T-helper 1 cell (primary cell): ENCODE measurements at places on chromosomes 7 and 10.

- no peak for DNase-seq
These were observed 58.8 kb downstream of the LANCL2 start for GRCh38 chr7:55423891-55424290.

GRCh38 chr7:114715907-114716306 is 206.0 kb upstream of the MDFIC start:
- DNase-seq = no peak

DNA sequence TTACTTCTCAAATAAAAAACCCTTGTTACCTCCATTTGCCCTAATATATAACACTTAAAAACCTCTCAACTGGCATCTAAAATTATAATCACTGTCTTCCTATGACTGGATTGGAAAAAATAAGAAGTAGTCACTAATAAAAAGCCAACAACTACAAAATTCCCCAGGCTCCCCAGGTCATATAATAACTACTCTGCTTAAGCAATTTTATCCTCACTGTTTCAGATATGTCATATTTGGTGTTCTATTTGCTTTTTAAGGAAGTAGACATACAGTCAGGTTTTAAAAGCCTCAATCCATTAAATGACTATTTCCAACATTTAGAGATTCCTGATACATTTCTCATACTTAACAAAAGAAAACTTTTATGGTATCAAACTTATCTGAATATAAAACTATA is 2.4 kb downstream of the H2AZ2 start:
- DNase-seq = no peak

DNA sequence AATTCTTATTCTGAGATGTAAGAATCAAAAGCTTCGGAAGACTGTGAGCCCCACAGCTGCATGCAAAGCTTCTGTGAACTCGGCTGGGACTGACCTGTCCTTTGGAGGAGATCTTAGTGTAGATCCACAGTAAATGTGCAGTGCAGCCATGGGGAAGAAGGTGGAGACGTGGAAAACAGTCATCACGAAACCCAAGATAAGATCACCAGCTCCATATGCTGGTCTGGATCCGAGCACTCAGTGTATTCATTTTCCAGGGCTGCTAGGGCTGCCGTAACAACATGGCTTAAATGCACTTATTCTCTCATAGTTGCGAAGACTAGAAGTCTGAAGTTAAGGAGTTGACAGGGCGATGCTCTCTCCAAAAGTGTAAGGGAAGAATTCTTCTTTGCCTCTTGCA is 143.0 kb upstream of the TCF7L2 start:
- DNase-seq = no peak

- no peak for DNase-seq
These were observed 17.8 kb downstream of the NPSR1 start for GRCh38 chr7:34675749-34676374.

DNA sequence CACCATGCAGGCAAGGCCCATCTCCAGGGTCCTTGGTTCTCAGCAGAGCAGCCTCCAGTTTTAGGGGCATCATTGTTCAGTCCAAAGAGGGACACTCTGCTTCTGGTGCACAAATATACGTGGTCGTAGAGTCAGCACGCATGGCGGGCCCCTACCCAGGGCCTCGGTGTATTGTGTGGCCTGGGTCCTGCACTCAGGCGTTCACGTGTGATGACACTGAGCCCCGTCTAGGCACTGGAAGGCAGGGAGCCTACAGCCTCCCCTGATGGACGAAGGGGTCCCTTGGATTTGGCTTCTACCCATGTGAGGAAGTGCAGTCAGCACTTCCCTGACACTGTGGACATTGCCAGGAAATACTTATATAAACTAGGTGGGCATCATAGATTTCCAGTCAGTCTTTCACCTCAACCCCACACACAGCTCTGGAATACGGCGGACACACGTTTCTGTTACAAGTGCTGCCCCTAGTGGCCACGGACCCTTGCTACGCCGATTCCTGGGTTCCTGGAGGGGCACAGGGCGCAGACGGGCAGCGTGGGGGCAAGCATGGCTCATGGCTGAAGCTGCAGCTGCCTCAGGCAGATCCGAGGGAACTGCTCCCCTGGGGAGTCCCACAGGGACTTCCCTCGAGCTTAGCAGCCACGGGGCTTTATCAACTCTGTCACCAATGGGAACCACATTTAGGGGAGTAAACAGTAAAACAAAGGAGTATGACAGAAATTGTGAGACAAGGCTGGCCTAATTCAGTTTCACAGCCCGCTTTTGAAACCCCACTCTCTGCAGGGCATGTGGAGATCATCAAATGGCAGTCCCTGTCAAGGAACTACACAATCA is 25.4 kb downstream of the AIFM2 start:
- DNase-seq = no peak

- DNase-seq = no peak
These were observed 208.7 kb upstream of the PHYHIPL start for GRCh38 chr10:58967551-58968388.

DNA sequence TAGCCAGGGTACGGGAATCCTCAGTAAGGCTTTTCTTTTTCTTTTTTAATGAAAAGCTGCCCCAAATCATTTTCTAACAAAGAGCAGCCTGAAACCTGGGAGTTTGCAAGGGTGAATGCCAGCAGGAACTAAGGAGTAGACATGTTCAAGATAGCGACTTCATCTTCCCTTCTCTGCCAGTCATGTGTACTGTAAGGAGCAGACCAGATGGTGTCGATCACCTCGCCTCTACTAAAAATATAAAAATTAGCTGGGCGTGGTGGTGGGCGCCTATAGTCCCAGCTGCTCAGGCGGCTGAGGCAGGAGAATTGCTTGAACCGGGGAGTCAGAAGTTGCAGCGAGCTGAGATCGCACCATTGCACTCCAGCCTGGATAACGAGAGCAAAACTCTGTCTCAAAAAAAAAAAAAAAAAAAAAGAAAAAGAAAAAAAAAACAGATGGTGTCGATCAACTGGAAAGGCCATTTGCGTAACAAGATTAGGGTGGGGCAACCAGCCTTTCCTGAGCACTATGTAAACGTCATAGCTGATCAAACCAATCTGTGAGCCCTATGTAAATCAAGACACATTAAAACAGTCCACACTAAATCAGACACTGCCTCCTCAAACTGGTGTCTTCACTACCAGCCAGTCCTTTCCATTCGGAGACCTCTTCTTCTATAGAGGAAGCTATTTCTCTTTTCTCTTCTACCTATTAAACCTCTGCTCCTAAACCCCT is 33.8 kb downstream of the NOLC1 start:
- DNase-seq = no peak

GRCh38 chr10:100894589-100895294 is 18.0 kb upstream of the SLF2 start:
- no peak for DNase-seq

DNA sequence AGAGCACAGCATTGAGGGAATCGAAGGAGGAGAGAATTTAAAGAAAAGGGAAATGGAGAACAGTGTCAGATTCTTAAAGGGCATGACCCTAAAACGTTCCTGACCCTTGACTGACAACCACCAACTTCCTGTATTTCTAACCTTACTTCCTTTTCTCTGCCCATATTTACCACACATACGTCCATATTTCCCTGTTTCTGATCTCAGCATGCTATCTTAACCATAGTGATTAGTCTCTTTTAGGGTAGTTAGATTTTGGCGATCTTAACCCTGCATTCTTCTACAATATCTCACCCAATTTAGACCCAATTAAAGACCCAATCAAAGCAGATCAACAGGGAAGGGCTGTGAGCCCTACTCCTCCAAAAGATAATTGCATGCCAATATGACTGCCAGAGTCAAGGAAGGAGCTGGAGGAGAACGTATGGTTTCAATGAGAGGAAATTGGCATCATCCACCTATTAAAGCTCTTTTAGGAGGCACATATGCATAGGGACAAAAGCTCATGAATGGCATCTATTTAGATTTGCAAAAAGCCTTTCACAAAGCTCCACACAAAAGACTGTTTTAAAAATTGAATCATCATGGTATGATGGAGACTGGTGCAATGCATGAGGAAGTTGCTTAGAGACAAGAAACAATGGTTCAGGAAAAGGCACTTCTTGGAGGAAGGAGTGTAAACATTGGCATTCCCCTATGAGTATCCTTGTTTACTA is 49.0 kb upstream of the ARHGAP12 start:
- DNase-seq = no peak

- DNase-seq = no peak
These were observed 97.1 kb downstream of the WDR37 start for GRCh38 chr10:1153251-1153763.

- DNase-seq = no peak
These were observed 66.2 kb downstream of the SDK1 start for GRCh38 chr7:3367261-3367660.

- no peak for DNase-seq
These were observed 15.7 kb downstream of the ZFAND2A start for GRCh38 chr7:1144269-1144771.

DNA sequence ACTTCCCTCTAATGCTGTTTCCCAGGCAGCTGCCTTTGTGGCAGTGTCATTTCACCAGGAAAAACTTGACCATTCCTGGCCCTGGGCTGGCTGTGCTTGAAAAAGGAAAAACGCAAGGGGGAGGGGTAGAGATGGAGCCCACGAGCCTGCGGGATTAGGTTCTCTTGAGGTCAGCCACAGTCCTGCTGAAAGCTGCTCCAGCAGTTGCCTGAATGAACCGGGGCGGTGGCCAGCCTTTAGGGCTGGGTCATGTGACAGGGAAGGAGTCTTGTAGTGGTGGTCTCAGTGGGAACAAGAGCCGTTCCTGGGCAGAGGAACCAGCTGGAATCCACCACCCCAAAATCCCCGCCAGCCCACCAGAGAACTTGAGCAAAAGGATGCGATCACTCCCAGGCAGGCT is 51.2 kb upstream of the LRRC4 start:
- DNase-seq = no peak

DNA sequence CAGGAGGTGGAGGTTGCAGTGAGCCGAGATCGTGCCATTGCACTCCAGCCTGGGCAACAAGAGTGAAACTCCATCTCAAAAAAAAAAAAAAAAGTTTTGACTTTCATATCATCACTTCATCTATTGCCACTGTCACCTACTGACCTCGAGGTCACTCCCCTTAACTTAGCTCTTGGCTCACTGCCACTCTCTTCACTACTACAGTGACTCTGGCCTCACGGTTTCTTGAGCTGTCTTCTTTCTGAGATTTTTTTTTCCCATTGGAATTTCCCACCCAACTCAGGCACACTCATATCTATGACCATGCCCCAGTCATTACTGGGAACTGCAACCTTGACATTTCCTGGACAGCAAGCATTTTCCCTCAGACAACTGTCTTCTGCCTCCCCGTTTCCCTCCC is 42.6 kb upstream of the C7orf33 start:
- no peak for DNase-seq

DNA sequence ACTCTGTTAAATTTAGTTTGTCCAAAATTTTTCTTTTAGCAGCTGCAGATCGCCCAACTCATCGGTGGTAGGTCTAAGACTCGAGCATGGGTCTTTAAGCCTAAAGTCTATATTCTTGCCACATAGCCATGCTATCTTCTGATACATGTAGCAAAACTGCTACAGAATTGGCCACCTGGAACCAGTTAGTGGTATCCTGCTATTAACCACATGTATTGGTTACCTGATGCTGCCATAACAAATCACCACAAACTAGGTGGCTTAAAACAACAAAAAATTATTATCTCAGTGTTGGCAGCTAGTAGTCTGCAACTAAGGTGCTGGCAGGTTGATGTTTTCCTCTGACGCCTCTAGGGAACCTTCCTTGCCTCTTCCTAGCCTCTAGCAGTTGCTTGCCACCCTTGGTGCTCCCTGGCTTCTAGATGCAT is 96.7 kb upstream of the PIK3CG start:
- DNase-seq = no peak

DNA sequence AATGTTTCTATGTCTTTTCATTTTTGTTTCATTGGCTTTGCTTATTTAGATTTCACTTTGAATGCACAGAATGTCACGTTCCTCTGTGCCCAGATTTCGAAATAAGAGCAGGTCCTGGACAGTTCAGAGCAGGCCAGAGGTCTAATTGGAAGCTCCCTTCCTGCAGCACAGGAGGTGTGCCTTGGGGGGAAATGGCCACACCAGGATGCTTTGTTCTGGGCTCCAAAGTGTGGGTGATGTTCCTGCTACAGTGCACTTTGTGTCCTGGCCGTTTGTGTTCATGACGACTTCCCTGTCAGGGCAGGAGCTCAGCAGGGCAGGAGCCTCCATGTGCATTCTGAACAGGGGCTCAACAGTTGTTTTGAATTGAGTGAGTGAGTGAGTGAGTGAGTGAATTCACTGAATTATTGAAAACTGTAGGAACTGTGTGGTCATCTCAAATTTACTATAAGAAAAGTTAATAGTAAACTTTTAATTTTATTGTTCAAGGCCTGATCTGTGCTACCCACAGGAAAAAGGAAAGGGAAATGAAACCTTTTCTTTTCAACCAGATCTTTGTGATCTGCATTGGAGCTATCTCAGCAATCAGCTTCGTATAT is 109.5 kb upstream of the GJD4 start:
- DNase-seq = no peak

- no peak for DNase-seq
These were observed 95.1 kb upstream of the LRGUK start for GRCh38 chr7:134031835-134032617.

DNA sequence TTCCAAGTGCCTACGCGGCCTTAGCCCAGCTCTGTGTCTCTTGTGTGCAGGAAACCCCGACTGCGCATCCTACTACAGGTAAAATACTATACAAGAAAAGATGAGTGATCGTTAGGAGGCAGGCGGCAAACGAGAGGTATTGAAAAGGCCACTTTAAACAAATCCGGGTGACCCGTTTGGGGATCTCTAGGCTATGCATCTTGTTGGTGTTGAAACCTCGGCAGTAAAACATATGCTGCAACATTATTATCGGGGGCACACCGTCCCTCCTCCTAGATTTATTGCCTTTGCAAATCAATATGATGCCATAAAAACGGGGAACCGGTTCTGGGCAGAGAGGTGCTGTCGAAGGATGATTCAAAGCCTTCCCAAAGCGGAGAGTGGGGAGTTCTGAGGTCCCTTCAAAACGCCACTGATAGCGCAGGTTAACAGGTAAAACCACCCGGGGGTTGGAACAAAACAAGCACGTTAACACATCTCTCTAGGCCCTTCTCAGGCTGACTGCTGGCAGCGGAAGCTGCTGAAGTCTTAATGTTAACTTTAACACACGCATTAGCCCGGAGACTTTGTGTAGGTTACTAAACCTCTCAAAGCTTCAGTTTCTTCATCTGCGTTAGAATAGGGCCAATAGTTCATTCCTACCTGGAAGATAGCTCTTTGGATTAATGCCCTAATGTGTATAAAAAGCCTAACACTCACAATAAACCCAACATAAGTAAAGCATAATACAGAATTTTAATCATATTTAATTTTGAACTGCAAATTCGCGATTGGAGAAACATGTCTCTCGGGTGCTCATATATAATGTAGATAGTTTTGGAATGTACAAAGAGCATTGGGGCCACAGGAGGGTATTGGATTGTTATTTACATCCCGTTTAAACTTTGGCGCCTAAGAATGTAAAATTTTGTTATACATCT is 2.6 kb upstream of the TBX20 start:
- no peak for DNase-seq

- no peak for DNase-seq
These were observed 171.5 kb upstream of the CDCA7L start for GRCh38 chr7:22117222-22117621.

- DNase-seq = no peak
These were observed 57.4 kb downstream of the CHST15 start for GRCh38 chr10:124035928-124036558.
